Uterus (tissue), 4 donors: ENCODE measurements at places on chromosomes 1 and 21.

GRCh38 chr1:236168716-236169429 lies 26.5 kb downstream of the GPR137B start:
- no peaks in the 10 kb centered on the region for H3K27me3 ChIP-seq
- no peak overlapping the region for H3K27ac ChIP-seq
- no peaks in the 10 kb centered on the region for H3K36me3 ChIP-seq
- no peaks in the 10 kb centered on the region for H3K4me1 ChIP-seq
- peak; percentile 57 for DNase-seq

DNA sequence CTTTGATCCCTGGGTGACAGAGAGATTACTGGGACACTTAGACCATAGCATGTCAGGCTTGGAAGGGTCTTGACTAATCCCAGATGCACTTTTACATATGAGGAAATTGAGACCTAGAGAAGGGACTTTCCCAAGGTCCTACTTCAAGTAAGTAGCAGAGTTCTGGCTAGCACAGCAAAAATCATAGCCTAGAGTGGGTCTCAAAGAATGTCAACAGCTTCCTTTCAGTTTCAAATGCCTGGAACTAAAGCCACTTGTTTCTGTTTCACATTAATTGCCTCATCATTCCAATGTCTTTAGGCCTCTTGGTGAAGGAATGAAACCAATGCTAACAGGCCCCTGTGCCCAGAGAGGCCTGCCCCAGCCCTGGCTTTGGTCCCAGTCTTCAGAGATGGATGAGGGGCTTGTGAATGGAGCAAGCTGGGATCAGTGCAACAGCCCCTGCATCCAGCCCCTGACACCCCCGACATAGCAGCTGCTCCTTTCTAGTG lies 26.6 kb downstream of the ATF3 start:
- no peaks in the 10 kb centered on the region for H3K36me3 ChIP-seq
- H3K4me1 ChIP-seq: no peaks in the 10 kb centered on the region
- no peak overlapping the region for H3K4me3 ChIP-seq
- H3K27ac ChIP-seq: peak overlapping the region; percentile 10
- no peaks in the 10 kb centered on the region for H3K27me3 ChIP-seq
- DNase-seq: no peak

GRCh38 chr1:51340380-51340779 lies 10.0 kb upstream of the TTC39A start:
- H3K36me3 ChIP-seq: no peaks in the 10 kb centered on the region
- H3K4me3 ChIP-seq: no peak overlapping the region
- H3K27ac ChIP-seq: no peak overlapping the region

- DNase-seq: no peak
- H3K4me1 ChIP-seq: peaks cover 26% of the 10 kb centered on the region
- H3K27me3 ChIP-seq: no peaks in the 10 kb centered on the region
- no peak overlapping the region for H3K4me3 ChIP-seq
- peak overlapping the region; percentile 92 for H3K27ac ChIP-seq
Observed at GRCh38 chr1:154730259-154730658, 122.3 kb upstream of the ADAR start.

GRCh38 chr1:54543729-54544496 lies 4.1 kb upstream of the ACOT11 start:
- H3K4me3 ChIP-seq: no peak overlapping the region
- peak overlapping the region; percentile 89 for H3K27ac ChIP-seq
- H3K4me1 ChIP-seq: no peaks in the 10 kb centered on the region
- no peaks in the 10 kb centered on the region for H3K36me3 ChIP-seq

GRCh38 chr1:1135339-1136136 lies 19.6 kb upstream of the C1orf159 start:
- DNase-seq: no peak
- no peak overlapping the region for H3K4me3 ChIP-seq
- no peaks in the 10 kb centered on the region for H3K4me1 ChIP-seq
- no peaks in the 10 kb centered on the region for H3K36me3 ChIP-seq
- H3K27ac ChIP-seq: no peak overlapping the region

DNA sequence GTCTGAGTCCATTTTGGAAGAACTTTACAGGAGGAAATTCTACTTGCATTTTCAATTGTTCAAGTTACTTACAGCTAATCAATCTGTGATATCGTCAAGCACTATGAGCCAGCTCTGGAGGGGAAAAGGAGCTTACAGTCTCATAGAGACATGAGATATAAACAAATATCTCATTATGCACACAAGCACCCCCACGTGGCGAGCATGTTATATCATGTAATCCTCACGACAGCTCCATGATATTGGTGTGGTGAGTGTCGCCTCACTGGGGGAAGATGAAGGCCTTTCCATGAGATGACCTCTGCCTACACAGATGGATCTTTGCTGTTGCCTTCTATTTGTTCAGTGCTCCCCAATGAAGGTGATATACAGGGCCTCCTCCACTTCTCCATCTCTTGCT lies 34.6 kb downstream of the TNR start:
- no peak overlapping the region for H3K4me3 ChIP-seq
- H3K27me3 ChIP-seq: no peaks in the 10 kb centered on the region
- no peaks in the 10 kb centered on the region for H3K36me3 ChIP-seq
- no peaks in the 10 kb centered on the region for H3K4me1 ChIP-seq

- DNase-seq: no peak
- no peaks in the 10 kb centered on the region for H3K4me1 ChIP-seq
- no peak within 1 kb of the TSS for H3K4me3 ChIP-seq
- H3K36me3 ChIP-seq: no peaks in the 10 kb centered on the region
Observed at GRCh38 chr1:209937996-209938959, at the start of gene SYT14. SYT14 (plus strand) TSS chr1:209938217; CDS start chr1:209938265, 48 bp downstream.

- H3K27ac ChIP-seq: no peak overlapping the region
- no peaks in the 10 kb centered on the region for H3K27me3 ChIP-seq
- H3K4me3 ChIP-seq: no peak overlapping the region
- H3K4me1 ChIP-seq: no peaks in the 10 kb centered on the region
- H3K36me3 ChIP-seq: no peaks in the 10 kb centered on the region
Observed at GRCh38 chr1:20114021-20114648, 5.2 kb downstream of the PLA2G2D start.

DNA sequence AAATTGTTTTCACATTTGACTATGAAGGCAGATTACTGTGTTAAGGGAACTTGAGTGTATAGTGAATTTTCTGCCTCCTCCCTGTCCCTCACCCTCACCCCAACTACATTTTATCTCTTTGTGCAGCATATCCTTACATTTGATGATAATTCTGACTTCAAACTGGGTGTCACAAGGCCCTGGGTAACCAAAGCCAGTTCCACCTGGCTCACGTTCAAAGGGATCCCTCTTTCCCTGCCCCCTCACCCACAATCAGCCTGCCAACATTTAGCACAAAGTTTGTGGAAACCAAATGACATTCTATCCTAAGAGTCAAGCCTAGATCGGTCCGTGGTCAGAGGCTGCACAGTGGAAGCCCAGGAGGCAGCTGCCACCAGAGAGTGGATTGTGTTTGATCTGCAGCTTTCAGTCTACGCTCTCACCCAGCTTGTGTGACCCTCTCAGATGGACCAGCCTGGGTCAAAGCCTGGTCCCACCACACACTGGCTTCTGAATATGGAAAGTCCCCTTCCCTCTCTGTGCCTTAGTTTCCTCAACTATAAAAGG lies 10.3 kb downstream of the KIAA0040 start:
- no peaks in the 10 kb centered on the region for H3K36me3 ChIP-seq
- no peak for DNase-seq
- no peak overlapping the region for H3K4me3 ChIP-seq
- H3K4me1 ChIP-seq: no peaks in the 10 kb centered on the region

DNA sequence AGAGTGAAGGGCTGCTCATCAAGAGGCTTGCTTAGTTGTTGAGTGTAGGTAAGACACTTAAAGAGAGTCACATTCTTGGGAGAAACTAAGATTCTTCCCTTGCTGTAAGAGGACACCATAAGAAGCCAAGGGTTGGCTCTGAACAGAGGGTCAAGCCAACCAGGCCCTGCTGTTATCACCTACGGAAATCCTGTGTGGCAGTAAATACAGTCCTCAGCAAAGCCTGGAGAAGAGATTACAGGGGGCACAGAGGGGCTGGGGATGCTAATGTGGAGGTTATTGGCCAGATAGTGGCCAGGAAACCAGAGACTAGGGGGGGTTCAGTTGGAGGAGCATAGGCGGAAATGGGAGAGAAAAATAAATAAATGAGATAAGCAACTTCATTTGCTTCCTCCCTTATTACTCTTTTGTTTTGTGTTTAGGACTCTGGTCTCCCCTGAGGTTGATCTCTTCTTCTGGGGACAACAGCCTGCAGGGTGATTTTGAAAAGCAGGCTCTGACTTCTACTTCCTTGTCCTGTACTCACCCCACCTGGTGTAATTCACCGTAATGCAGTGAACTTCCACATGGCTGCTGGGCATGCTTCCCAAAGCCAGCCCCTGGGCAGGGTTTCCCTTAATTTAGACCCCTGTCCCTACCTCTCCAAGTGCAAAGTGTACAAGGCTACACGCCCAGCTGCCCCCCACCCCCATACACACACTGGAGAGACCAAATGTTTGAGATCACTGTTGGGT lies 40.9 kb downstream of the MTARC1 start:
- H3K36me3 ChIP-seq: no peaks in the 10 kb centered on the region
- no peaks in the 10 kb centered on the region for H3K4me1 ChIP-seq
- H3K27me3 ChIP-seq: no peaks in the 10 kb centered on the region
- no peak overlapping the region for H3K4me3 ChIP-seq
- no peak for DNase-seq

- no peaks in the 10 kb centered on the region for H3K36me3 ChIP-seq
- H3K27me3 ChIP-seq: no peaks in the 10 kb centered on the region
- H3K4me1 ChIP-seq: no peaks in the 10 kb centered on the region
- no peak overlapping the region for H3K27ac ChIP-seq
- DNase-seq: no peak
- no peak overlapping the region for H3K4me3 ChIP-seq
Observed at GRCh38 chr1:161089938-161090337, 580 bp upstream of the NECTIN4 start.

DNA sequence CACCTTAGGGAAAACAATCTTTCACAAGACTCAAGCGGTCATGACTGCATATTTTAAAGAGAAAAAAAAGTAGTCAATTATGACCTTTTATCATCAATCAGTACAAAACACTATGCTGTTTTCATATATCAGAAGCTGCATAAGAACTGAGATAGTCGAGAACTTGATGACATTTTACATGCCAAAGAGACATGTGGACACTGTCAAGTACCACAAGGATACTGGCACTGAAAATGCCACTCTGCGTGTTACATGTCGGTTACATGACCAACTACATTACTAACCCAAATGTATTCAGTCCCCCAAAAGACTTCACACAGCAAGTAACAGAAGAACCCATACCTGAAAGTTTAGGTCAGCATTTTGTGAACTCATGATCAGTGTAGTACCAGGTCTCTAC lies 975.0 kb upstream of the ADGRL4 start:
- no peak overlapping the region for H3K27ac ChIP-seq
- H3K4me1 ChIP-seq: no peaks in the 10 kb centered on the region
- H3K27me3 ChIP-seq: no peaks in the 10 kb centered on the region
- H3K36me3 ChIP-seq: no peaks in the 10 kb centered on the region
